ENCODE measurements at places on chromosomes 1 and 21.

DNA sequence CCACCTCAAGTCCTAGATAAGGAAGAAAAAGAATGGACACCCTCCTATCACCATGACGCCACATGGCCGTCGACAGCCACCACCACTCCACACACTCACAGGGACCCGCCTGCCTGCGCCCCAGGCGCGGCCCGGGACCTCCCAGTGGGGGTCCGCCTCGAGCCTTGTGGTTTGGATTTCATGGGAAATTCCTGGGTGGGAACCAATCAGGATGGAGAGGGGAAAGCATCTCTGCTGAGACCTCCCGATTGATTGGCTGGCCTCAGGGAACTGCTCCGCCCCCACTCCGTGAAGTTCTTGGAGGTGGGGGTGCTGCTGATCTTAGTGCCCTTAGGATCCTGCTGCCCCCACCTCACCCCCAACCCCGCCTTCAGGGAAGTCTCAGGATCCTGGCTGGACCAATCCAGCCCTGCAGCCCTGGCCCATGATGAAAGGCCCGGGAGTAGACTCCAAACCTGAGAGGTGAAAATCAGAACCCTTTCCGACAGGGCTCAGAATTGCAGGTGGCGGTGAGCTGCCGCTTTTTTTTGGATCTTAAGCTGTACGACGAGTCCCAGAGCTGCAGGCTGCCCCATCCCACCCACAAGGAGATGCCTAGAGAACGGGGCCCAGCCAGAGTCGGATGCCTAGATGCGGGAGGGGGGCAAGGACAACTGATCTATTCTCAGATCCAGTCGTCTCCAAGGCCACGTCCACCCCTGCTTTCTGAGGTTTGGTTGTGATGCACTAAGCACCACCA lies 29.0 kb upstream of the TMEM51 start:
- DNase-seq = no peak

DNA sequence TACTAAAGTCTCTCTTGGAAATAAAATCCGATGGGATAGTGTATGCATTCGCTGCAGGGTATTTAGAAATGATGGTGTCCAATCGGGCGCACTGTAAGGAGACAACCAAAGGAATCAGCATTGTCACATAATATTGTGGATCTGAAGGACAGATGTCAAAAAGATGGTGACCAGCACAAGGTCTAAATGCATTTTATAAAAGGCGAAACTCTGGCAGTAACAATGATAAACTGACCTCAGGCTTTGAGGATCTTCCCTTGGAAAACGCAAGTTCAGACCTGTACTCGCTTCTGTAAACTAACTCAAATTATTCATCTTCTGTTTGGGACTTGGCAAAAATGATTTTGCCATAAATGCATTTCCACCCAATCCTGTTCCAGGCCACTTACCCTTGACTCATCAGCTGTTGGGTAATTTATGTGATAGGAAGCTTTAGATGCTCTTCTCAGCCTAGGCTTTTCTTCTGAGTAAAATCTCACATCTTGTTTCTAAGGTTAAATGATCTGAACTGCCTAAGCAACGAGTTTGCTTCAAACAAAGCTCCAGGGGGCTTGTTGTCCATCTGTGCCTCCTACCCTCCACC lies 33.8 kb downstream of the STPG1 start:
- DNase-seq = no peak

GRCh38 chr1:221751226-221751887 lies 9.5 kb upstream of the DUSP10 start:
- DNase-seq = no peak

- DNase-seq = no peak
Measured at GRCh38 chr1:62487956-62488355, 51.1 kb downstream of the USP1 start.

DNA sequence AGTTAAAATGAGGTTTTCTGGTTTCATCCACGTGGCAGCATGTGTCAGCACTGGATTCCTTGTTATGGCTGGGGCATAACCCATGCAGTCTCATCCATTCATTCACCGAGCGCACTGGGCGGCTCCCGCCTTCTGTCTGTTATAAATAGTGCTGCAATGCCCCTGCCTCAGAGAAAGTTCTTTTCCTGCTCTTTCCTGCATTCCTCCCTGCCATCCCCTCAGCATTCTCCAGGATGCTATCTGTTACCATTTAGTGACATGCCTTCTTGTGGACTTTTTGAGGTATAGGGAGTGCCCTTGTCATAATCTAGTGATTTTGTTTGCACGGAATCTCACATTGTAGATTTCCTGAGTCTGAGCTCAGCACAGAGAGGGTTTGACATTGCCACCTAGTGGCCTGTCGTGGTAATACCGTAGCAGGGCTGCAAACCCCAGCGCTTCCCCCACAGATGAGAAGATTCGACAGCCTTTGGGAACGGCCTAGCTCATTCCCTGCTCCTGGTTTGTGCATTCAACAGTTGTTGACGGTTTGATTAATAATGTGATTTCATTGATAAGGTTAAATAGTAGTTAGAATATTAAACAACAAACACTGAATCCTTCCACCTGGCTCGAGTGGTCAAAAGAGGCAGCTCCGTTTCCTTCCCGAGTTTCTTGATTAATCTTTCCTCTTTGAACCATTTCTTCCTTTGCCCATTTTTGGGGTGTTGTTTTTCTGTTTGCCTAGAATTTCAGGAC lies 46.3 kb downstream of the UMODL1 start:
- DNase-seq = peak; percentile 47

- DNase-seq = no peak
Measured at GRCh38 chr1:2561446-2561845, 5.3 kb downstream of the TNFRSF14 start.

GRCh38 chr1:229940684-229941083 lies 126.4 kb upstream of the GALNT2 start:
- no peak for DNase-seq
